ENCODE measurements at places on chromosomes 7 and 10.

- no peak for DNase-seq
These were observed 47.0 kb upstream of the PLEKHA1 start for GRCh38 chr10:122327237-122328206.

GRCh38 chr10:89954061-89954460 is 252.7 kb downstream of the KIF20B start:
- no peak for DNase-seq

DNA sequence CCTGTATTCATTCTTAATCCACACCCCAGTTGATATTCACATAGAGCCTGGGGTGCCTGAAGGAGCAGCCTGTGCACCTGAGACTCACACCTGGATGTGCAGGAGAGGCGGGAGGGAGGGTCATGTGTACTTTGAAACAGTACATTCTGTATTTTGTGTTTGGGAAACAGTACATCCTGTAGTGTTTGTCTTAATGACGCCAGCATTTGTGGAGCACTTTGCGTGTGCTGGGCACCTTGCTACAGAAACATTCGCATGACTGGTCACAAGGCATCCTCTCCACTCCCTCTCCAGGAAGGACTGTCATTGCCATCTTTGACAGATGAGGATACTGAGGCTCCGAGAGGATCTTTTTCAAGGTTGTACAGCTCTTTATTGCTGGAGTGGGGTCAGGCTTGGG is 132.1 kb downstream of the TACC2 start:
- DNase-seq = no peak

DNA sequence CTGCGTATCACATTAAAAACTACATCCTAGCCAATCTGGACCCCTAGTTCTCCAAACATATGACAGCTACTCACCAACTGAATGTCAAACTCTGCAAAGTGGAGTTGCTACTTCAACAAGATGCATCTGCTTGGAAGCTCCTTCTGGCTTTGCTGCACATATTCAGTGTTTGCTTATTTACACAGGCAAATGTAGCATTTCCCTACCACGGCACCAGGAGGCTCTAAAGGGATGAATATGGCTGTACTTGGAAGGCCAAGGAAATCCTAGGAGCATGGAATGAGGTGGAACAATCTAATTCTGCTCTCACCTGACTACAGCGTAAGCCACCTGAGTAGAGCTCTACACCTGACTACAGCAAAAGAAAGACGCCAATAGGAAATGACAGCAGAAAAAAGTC is 39.7 kb downstream of the MTPAP start:
- no peak for DNase-seq

DNA sequence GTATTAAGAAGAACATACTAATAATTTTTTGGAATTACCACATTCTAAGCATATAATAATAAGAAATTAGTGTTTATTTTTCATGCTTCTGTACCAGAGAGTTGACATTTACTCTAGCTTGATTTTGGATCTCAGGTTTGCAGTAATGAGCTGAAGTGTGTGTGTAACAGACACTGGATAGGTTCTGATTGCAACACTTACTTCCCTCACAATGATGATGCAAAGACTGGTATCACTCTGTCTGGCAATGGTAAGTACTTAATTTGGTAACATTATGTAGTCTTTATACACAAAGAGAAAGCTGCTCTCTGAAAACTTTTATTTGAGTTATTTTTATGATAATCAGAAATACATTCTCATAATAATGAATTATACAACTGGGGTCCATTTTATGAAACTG is 54.1 kb downstream of the SRI start:
- no peak for DNase-seq

DNA sequence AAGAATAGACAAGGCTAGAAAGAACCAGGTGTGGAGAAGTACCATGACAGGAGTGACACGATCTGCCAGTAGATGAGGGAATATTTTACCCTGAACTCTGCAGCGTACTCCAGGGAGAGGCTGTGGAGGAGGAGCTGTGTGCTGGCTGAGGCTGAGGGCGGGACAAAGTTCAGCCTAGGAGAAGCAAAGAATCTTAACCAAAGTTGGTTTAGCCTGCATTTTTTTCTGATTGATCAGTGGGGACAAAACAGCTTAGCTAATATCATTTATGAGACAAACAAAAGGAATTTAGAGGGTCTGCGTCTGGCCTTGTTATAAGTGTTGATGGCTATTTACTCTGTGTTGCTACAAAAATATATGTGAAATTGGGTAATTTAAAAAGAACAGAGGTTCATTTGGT is 5.2 kb upstream of the NPSR1 start:
- DNase-seq = no peak

- DNase-seq = no peak
These were observed 10.8 kb downstream of the PARD3 start for GRCh38 chr10:34804306-34804705.

GRCh38 chr7:29140873-29141468 is 5.4 kb downstream of the CPVL start:
- no peak for DNase-seq

DNA sequence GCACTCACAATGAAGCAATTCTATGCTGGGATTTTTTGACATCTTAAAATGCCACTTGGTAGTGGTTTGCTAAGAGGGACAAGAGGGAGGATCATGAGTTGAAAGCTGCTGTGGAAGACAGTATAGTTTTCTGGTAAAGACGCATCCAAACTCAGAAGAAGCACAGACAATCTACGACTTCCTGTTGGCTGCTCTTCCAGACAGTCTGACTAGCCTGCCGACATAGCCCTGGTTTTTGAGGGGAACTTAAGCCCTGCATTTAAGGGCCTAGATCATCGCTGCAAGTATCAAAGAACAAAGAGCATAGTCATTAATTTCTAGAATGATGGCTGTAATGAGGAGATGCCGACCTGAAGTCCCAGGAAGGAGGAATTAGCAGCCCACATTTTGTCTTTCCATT is 99.9 kb upstream of the IKZF1 start:
- peak; percentile 35 for DNase-seq

GRCh38 chr10:49319206-49319605 is 20.2 kb downstream of the C10orf71 start:
- DNase-seq = no peak

GRCh38 chr7:90256778-90257177 is 11.8 kb downstream of the CFAP69 start:
- no peak for DNase-seq

DNA sequence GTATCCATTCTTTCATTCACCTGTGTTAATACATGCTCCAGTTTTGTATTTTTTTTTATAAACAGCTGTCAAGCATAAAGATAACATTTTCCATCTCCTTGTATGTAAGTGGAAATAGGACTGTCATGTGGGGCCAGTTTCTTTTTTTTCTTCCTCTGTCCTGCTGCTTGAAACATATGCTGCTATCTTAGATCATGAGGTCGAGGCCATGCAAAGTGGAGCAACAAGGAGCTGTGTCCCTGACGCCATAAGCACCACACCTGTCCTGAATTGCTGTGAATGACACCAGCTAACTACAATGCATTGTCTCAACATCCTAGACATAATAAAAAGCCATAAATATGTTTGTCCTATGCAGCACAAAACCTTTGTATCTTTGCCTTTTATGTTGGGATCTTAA is 37.7 kb upstream of the SLC26A4 start:
- DNase-seq = no peak

DNA sequence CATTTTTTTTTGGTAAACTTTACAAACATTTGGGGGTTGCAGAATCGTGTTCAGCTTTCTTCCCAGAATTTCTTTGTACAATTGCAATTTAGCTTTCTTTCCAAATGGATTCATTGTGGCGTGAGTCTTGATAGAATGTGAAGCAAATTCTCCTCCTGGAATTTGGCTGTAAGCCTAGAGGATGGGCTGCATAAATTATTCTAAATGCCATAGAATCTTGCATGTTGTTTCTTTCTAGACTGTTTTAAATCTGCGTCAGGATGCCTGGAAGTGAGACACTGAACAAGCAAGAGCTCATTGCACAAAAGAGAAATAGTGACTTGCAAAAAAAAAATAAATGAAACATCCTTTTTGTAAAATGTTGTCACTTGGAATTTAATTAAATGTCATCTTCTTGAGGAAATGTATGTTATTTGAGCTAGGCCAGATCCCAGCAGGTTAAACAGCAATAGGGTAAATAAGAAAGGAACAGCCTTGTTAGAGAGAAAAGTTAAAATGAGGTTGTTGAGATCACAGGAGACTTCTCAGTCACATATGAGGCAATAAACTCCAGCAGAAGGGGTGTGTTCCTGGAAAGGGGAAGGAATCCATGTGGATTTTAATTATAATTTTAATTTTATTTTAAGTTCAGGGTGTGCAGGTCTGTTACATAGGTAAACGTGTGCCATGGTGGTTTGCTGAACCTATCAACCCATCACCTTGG is 483.0 kb downstream of the PLXDC2 start:
- no peak for DNase-seq

- DNase-seq = no peak
These were observed 1.4 kb downstream of the HPSE2 start for GRCh38 chr10:99234041-99234790.

DNA sequence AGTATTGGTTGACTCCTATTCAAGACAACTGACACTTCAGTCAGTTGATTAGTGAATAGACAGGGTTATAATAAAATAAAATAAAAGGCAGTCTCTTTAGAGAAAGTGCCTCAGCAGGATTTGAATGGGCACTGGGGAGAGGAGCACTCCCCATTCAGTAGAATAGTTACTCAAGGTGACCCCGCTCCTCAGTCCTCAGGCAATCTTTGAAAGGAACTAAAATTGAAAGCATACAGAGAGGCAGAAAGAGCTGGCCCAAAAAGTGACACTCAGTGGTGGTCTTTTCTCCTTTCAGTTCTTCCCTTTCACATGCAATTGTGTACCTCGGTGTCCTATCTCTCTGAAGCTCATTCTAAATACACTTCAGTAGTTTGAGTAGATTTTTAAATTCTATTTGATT is 47.4 kb upstream of the MACC1 start:
- DNase-seq = no peak

GRCh38 chr10:72981028-72981881 is 26.6 kb upstream of the PLA2G12B start:
- no peak for DNase-seq

DNA sequence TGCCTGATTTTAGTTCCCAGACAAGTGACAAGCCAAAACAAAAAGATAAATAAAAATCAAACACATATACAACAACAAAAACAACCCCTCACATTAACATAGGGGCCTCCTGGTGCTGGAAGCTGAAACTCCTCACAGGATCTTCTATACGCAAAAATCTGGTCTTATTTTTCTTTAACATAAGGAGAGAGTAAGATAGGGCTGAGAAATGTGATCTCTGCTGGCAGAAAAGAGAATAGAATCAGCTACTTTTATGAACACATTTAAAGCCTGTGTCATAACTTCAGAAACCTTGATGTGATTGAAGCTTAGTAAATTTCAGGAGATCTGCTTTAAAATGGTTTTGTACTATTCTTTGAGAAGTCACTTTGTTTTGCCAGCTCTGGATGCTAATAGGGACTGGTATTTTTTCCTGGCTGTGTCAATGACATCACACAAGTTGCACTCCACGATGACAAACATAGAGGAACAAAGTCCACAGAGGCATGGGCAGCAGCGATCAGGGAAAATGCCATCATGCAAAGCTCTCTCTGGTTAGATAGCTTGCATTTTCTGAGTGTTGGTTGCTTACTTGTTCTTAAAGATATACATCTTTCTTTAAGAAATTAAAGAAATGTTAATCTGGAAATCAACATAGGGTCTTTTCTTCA is 176.6 kb upstream of the SP4 start:
- no peak for DNase-seq

GRCh38 chr7:2774935-2775334 is 69.2 kb downstream of the GNA12 start:
- no peak for DNase-seq

GRCh38 chr7:129855234-129855673 is 97.5 kb downstream of the UBE2H start:
- DNase-seq = no peak

DNA sequence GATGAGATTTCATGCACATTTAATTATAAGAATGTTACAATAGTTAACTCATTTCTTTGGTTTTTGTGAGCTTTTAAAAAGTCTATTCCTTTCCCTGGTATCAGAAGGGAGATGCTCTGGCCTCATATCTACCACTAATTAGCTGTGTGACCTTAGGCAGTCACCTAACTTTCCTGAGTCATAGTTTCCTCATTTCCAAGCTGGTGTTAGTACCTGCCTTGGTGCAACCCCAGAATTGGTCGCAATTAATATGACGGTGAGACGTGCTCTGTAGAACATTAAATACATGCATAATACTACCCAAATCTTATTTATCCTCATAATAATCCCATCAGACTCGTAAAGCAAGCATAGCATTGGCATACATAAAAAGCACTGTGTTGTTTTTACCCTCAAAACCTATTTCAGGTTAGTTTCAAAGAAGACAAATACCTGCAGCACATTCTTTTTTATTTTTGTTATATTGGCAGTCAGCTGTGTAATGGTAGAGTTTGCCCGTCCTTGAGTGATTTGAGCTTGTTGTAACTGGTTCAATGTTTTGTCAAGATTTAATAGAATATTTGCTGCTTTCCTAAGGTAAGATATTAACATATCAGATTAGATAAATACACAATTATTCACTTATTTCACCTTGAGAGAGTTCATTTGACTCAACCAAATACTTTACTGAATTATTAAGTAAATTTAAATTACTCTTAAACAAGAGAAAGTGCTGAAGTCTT is 31.0 kb upstream of the LAMB1 start:
- DNase-seq = no peak

GRCh38 chr7:99473315-99473596 is 566 bp downstream of the ZNF789 start:
- DNase-seq = peak; percentile 52

- peak; percentile 47 for DNase-seq
These were observed 372.5 kb downstream of the SDK1 start for GRCh38 chr7:3673524-3673923.

- no peak for DNase-seq
These were observed 394.3 kb upstream of the PODXL start for GRCh38 chr7:131950758-131951157.

GRCh38 chr7:129843365-129843898 is 109.3 kb downstream of the UBE2H start:
- DNase-seq = no peak

- no peak for DNase-seq
These were observed 363.1 kb downstream of the POM121L12 start for GRCh38 chr7:53398566-53398965.

DNA sequence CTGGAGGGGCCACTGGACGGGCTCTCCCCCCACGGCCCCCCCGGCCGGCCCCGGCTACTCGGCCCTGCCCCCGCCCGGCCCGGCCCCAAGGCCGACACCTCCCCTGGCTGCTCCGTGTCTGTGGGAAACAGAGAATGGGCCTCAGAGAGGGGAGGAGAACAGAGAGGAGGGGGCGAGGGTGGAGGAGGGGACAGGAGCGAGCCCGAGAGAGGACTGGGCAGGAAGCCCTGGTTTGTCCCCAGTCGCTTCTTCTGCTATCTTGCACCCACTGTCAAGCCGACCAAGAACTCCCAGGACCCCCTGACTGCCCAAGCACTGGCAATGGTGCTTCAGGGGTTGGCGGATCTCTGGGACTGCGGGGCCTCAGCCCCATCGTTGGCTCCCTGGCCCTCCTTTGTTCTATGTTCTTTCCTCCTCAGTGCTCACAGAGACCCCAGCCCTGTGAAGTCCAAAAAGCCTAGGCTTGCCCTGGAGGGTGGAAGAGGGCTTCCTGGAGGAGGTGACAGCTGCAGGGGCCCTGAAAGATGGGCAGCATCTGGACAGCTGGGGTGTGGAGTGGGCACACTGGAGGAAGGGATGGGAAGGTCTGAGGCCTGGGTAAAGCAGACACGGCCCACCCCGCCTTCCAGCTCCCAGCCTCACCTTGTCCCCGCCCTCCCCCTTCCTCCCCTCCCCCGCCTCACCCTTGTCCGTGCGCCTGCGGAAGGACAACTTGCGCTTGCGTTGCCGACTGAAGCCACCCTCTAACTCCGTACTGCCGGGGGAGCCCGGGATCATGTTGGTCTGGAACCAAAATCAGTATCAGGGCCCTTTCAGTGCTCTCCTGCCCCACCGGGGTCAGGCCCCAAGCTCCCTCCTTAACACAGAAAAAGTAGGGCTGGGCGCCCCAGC is 30.1 kb downstream of the KCNH2 start:
- DNase-seq = no peak
